ENCODE measurements at places on chromosomes 13 and 19.

GRCh38 chr13:74710006-74710405, 575.8 kb upstream of the KLF12 start:
- H3K36me3 ChIP-seq: no peaks in the 10 kb centered on the region
- no peak overlapping the region for H3K27ac ChIP-seq
- no peak overlapping the region for H3K4me3 ChIP-seq
- no peaks in the 10 kb centered on the region for H3K4me1 ChIP-seq

GRCh38 chr19:709965-710571, 1.3 kb downstream of the PALM start:
- no peaks in the 10 kb centered on the region for H3K36me3 ChIP-seq
- DNase-seq: no peak
- no peak overlapping the region for H3K27ac ChIP-seq

DNA sequence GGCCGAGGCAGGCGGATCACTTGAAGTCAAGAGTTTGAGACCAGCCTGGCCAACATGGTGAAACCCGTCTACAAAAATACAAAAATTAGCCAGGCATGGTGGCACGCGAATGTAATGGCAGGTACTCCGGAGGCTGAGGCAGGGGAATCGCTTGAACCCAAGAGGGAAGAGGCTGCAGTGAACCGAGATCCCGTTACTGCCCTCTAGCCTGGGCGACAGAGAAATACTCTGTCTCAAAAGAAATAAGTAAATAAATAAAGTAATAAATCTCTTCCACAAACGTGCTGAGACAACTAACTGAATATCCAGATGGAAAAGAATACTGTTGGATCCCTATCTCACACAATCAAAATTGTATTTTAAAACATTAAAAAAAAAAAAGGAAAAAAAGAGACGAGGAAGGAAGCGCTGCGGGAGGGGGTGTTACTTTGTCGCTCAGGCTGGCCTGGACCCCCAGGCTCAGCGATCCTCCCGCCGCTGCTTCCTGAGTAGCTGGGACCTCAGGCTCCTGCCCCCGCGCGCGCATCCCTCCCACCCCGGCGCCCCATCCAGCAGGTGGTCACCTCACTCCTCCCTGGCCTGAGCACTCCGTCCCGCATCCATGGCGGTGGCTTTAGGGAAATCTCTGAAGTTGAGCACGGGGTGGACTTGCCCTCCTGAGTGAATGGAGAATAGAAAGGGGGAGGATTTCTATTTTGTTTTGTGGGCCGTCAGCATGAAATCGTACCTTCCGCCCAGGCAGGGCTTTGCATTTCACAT, 628 bp upstream of the ZNF813 start:
- peak overlapping the region; percentile 33 for H3K27ac ChIP-seq
- H3K36me3 ChIP-seq: no peaks in the 10 kb centered on the region
- peak overlapping the region; percentile 29 for H3K4me3 ChIP-seq
- H3K4me1 ChIP-seq: no peaks in the 10 kb centered on the region

DNA sequence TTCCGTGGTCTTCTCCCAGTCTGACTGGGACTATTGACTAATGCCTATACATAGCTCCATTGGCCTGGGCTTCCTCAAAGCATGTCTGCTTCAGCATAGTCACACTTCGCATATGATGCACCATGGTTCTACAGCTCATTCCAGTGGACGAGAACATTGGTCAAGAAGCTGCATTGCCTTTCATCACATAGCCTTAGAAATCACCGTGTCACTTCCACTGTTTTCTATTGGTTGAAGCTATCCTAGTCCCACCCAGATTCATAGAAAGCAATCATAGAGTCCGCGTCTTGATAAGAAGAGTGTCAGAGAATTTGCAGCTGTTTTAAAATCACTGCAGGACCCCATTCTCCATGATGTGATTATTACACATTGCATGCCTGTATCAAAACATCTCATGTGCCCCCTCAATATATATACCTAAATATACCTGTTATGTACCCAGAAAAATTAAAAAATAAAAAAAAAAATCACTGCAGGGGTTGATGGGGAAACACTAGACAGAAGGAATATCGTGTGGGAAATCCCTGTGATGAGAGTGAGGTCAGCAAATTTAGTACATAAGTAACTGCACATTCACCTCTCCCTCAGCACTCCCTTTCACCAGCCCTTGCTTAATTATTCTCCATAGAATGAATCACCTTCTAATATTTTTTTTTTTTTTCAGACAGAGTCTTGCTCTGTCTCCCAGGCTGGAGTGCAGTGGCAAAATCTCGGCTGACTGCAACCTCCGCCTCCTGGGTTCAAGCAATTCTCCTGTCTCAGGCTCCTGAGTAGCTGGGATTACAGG, 2.2 kb upstream of the ARHGAP33 start:
- no peak overlapping the region for H3K4me3 ChIP-seq
- peaks cover 8% of the 10 kb centered on the region for H3K4me1 ChIP-seq
- H3K27me3 ChIP-seq: no peaks in the 10 kb centered on the region
- no peak overlapping the region for H3K27ac ChIP-seq
- no peak for DNase-seq

DNA sequence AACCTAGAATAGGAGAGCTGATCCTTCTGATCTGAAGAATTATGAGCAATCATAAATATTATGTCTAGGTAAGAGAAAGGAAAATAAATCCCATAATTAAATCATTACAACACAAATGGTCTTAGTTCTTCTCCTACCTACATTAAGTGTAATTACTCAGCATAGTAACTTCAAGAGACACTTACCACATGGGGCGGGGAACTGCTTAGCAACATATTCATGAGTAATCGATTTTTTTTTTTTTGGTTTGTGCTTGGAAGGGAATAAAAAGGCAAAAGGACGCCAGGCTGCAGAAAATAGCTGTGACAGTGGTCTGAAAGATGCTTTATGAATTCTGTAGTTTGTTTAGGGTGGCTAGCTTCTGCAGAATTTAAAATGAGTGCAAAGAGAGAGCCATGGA, 103.3 kb upstream of the HTR2A start:
- no peak overlapping the region for H3K4me3 ChIP-seq
- H3K36me3 ChIP-seq: no peaks in the 10 kb centered on the region
- no peak for DNase-seq
- H3K27me3 ChIP-seq: no peaks in the 10 kb centered on the region
- no peak overlapping the region for H3K27ac ChIP-seq

- H3K27ac ChIP-seq: no peak overlapping the region
- DNase-seq: no peak
- no peaks in the 10 kb centered on the region for H3K36me3 ChIP-seq
- H3K4me3 ChIP-seq: no peak overlapping the region
- peaks cover 4% of the 10 kb centered on the region for H3K4me1 ChIP-seq
These were observed 1.0 kb upstream of the FXYD7 start for GRCh38 chr19:35141837-35142605.

DNA sequence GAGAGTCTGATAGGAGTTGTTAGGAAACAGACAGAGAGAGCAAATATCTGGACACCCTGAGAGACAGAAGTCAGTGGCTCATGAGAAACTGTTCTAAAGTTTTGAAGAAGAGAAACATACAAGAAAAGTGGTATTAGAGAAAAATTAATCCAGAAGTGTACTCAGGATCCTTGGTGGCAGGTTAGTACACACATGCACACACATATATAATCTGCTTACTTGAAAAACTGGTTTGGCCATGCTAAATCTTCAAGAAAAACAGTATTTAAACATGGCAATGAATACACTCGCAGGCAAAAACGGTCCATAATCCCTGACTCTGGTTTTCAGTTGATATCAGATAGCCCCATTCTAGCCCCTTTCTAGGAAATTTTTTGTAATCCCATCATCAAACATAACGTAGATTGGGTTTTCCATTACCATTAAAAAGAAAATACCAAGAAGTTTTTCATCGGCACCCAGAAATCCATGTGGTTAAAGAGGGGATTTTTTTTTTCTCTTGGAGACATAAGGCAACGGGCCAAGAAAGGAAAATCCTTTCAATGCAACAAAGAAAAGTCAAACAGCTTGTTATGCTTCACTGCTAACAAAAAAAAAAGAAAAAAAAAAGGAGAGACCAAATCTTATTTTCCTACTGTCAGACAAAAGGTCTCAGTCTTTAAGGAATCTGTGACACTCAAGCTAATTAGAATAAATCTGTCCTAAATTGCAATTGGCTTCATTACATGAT, 178.0 kb upstream of the MIR17HG start:
- no peak overlapping the region for H3K4me3 ChIP-seq
- H3K27me3 ChIP-seq: no peaks in the 10 kb centered on the region
- H3K4me1 ChIP-seq: no peaks in the 10 kb centered on the region
- no peak for DNase-seq

- DNase-seq: peak; percentile 66
- no peak overlapping the region for H3K27ac ChIP-seq
- H3K4me1 ChIP-seq: no peaks in the 10 kb centered on the region
- H3K36me3 ChIP-seq: no peaks in the 10 kb centered on the region
These were observed 18.2 kb downstream of the IL17D start for GRCh38 chr13:20721454-20722357.

- no peaks in the 10 kb centered on the region for H3K36me3 ChIP-seq
- no peak for DNase-seq
- no peaks in the 10 kb centered on the region for H3K27me3 ChIP-seq
- H3K27ac ChIP-seq: no peak overlapping the region
- no peak overlapping the region for H3K4me3 ChIP-seq
These were observed 69.1 kb downstream of the ATP7B start for GRCh38 chr13:51942189-51942588.

DNA sequence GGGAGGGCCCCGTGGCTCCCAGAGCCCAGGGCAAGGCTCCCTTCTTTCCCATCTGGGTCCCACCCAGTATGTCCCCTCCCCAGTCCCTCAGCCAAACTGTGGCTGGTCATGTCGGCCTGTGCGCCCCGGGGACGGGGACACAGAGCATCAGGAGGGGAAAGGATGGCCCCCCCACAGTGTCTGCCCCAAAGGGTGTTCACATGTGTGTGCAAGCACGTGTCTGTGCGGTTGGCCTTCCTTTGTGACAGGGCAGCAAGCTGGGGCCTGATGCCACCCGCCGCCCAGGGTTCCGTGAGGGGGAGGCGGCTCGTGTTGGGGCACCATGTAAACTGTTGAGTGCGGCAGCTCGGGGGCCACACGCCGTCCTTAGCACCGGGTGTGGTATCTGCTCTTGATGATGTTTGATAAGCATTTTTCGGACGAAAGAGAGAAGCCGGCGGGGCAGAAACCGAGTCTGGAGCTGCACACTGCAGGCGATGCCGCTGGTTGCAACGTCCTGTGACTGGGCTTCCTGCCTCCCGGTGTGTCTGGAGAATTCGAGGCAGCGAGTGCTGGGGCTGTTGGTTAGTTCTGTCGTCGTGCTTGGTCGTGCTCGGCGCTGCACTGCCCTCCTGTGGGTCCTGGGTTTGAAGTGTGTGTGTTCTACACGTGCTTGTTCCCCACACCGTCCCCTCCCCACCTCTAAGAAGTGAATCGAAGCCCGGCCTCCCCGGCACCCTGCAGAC, 18.4 kb downstream of the GNA11 start:
- H3K4me1 ChIP-seq: no peaks in the 10 kb centered on the region
- no peaks in the 10 kb centered on the region for H3K36me3 ChIP-seq
- no peak overlapping the region for H3K27ac ChIP-seq
- no peak overlapping the region for H3K4me3 ChIP-seq
- no peaks in the 10 kb centered on the region for H3K27me3 ChIP-seq

DNA sequence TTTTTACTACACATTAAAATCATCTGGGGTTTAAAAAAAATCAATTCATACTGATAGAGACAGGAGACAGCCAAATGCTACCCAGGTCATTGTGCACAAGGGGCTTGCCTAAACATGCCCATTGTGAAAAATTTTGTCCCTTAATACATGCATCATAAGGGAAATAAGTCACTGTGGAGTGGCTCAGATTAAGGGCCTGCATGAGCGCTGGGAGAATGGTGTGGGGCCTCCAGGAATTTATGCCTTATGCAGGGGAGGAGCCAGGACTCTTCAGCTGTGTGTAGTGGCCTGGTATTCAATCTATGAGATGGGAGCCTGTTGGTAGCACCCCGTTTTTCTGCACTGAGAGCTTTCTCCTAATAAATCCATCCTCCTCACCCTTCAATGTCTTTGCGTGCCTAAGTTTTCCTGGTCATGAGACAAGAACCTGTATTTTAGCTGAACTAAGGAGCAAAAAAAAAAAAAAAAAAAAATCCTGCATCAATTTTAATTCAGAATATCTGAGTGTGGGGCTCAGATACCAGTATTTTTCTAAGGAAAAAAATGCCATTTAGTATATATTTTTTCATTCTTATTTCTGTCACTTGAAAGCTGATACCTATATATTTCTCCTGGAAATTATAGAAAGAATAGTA, 997.6 kb upstream of the ATXN8OS start:
- H3K36me3 ChIP-seq: no peaks in the 10 kb centered on the region
- DNase-seq: peak; percentile 30
- H3K27me3 ChIP-seq: no peaks in the 10 kb centered on the region
- no peaks in the 10 kb centered on the region for H3K4me1 ChIP-seq

GRCh38 chr13:99911069-99911964, 60.2 kb downstream of the ZIC5 start:
- H3K27ac ChIP-seq: no peak overlapping the region
- no peaks in the 10 kb centered on the region for H3K36me3 ChIP-seq
- H3K4me3 ChIP-seq: no peak overlapping the region

GRCh38 chr19:41372501-41372900, 3.8 kb upstream of the TMEM91 start:
- no peaks in the 10 kb centered on the region for H3K4me1 ChIP-seq
- H3K27ac ChIP-seq: no peak overlapping the region
- no peaks in the 10 kb centered on the region for H3K27me3 ChIP-seq
- no peak for DNase-seq

DNA sequence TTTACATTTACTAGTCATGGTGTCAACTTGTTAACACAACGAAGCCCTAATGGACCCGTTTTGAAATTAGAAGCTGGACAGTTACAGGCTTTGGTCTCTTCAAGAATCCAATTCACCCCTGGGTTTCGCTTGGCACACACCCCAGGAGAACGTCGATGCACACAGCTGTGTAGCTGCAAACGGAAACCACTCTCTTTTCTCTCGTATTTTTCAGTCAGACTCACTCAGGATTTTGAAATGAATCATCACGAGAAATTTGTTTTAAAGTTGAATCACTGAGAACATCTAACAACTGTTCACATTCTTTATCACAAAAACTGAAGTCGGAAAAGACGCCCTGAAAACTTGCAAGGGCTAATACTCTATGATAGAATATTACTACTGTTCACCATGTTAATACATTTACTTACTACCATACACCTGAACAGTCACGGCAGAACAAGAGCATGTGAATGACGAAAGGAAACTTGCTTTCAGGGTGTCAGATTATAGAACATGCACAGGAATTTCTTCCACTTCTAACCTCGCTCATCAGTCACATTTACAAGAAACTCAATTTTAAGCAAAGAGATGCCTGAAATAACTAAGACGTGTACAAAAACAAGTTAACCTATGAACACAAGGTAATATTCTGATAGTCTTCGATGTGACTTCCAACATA, 4.7 kb downstream of the PNMA8A start:
- H3K4me1 ChIP-seq: peaks cover 2% of the 10 kb centered on the region
- no peaks in the 10 kb centered on the region for H3K27me3 ChIP-seq
- H3K4me3 ChIP-seq: no peak overlapping the region

GRCh38 chr13:99658261-99658991, 157.2 kb downstream of the TM9SF2 start:
- H3K36me3 ChIP-seq: no peaks in the 10 kb centered on the region
- H3K27me3 ChIP-seq: no peaks in the 10 kb centered on the region
- no peak overlapping the region for H3K4me3 ChIP-seq
- peak; percentile 87 for DNase-seq
- H3K27ac ChIP-seq: peak overlapping the region; percentile 82
